ENCODE measurements at places on chromosomes 3 and 15.
A peak's percentile ranks its signal among the peaks of the same experiment; 100 is the strongest.

- DNase-seq, result no peak
These were observed 54.5 kb upstream of the APEH start for GRCh38 chr3:49619649-49620048.

- no peak for DNase-seq
These were observed 151.4 kb downstream of the KLF13 start for GRCh38 chr15:31477851-31478701.

DNA sequence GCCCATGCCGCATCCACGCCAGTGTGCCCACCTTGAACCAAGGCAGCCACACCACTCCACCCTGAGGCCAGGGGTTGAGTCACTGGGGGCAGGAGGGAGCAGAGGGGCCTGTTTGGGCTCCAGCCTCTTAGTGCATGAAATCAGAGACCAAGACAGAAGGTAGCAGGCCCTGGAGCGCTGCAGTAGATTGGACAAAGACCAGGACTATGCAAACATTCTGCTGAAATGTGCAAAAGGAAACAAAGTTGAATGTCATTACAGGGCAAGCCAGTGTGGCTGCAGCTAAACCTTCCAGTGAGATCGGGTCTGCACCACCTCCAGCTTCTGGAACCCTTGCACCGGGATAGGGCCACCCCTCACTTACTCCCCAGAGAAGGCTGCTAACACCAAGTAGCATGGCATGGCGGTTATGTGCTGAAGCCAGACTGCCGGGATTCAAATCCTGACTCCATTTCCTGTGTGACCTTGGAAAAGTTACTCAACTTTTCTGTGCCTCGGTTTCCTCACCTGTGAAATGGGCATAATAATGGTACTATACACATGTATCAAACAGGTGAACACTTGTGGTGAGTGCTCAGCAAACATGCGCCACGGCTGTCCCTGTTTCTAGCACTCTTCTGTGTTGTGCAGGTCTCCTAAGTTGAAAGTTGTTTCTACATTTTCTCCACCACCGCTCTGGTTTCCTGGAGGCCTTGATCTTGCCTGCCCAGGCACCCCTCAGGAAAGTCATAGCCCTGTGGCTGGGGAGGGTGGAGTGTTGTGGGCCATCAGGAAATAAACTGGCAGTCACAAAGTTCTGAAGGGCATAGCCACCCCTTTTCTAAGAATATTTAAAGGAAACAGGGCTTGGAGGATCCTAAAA, 25.0 kb upstream of the GP9 start:
- DNase-seq, result no peak

GRCh38 chr3:98692787-98693473, 70.2 kb upstream of the ST3GAL6 start:
- DNase-seq, result no peak

- DNase-seq, result peak; percentile 69
These were observed 23.5 kb upstream of the CLN6 start for GRCh38 chr15:68252925-68253534.

- no peak for DNase-seq
These were observed 14.5 kb downstream of the TMEM41A start for GRCh38 chr3:185484296-185484695.

GRCh38 chr3:192917028-192917403, 640 bp downstream of the MB21D2 start:
- DNase-seq, result no peak

DNA sequence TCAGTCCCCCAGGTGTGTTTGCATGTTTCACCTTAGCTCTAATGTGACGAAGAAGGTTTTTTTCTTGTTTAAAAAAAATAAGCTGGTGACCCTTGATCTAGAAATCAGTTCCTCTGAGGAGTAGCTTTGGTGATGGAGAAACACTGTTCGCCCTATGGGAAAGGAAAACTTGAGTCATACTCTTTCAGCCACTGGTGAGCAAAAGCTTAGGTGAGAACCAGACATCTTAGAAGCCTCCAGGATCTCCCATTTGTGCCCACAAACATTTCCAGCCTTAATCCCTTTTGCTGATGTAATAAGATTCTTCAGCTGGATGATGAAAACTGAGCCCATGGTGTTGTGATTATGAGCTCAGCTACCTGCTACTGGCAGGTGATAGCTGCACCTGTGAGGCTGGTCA, 37.8 kb downstream of the SLC27A2 start:
- DNase-seq, result no peak

DNA sequence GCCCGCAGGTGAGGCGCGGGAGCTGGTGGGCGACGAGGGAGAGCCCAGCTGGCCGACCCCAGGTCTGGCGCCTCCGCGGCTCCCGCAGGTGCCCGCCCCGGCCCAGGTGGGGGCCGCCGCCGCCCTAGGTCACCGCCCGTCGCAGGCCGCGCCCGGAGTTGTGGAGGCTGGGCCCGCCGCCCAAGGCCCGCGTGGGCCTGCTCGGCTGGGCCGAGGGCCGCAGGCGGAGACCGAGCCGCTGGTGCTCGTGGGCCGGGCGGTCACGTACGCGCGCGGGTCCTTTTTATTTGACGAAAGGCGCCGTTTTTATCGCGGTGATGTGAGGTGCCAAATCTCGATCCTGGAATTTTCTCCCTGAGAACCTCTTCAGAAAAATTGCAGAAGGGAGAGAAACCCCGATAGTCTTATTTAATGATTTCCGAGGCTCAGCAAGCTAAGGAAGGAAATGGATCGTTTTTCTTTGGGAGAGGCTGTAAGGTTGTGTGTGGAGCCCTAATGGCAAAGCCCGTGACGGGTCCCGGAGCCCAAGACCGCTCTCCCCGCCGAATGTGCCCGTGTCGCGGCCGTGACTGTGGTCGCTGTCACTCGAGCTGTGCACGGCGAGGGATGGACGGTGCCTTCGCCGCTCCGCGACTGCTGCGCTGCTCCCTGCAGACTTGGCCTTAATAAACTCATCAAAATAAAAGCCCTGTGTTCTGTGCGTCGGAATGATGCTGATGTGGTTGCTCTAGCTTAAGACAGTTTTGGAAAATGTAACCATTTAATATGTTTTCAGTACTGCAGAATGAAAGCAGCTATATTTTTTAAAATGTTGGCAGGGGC, 612 bp downstream of the APPL1 start:
- DNase-seq, result no peak

GRCh38 chr3:157263027-157263426, 103.1 kb upstream of the CCNL1 start:
- no peak for DNase-seq

DNA sequence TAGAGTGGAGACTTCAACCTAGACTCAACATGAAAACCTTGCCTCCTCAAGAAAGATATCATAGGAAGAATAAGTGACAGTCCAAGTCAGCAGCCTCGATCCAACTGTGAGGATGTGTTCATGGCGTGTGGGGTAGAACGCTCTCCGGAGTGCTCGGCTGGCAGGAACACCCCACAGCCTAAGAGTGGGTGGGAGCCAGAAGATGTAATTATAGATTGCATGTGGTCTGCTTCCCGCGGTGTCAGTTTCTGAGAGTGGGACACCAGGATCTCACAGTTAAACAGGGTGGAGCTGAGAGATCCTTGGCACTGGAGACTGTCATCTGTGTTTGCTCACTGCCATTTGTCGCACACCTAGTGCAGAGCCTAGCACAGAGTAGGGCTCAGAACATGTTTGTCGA, 158.0 kb downstream of the CTNNB1 start:
- DNase-seq, result no peak

DNA sequence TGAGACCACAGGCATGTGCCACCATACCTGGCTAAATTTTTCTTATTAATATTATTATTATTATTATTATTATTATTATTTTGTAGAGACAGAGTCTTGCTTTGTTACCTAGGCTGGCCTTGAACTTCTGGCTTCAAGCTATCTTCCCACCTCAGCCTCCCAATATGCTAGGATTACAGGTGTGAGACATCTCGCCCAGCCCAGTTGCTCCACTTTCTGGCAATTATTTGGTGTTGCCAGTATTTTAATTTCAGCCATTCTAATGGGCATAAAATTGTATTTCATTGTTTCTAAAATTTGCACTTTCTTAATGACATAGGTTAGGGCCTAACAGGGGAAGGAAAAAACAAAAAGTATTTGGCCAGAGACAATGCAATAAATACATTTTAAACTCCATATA, 1217.6 kb upstream of the ALCAM start:
- no peak for DNase-seq

- no peak for DNase-seq
These were observed 287.5 kb downstream of the ULK4 start for GRCh38 chr3:41674449-41674848.

GRCh38 chr3:197181741-197182140, 116.7 kb downstream of the DLG1 start:
- DNase-seq, result peak; percentile 63

- peak; percentile 45 for DNase-seq
These were observed 30.2 kb downstream of the ZXDC start for GRCh38 chr3:126445506-126445905.

DNA sequence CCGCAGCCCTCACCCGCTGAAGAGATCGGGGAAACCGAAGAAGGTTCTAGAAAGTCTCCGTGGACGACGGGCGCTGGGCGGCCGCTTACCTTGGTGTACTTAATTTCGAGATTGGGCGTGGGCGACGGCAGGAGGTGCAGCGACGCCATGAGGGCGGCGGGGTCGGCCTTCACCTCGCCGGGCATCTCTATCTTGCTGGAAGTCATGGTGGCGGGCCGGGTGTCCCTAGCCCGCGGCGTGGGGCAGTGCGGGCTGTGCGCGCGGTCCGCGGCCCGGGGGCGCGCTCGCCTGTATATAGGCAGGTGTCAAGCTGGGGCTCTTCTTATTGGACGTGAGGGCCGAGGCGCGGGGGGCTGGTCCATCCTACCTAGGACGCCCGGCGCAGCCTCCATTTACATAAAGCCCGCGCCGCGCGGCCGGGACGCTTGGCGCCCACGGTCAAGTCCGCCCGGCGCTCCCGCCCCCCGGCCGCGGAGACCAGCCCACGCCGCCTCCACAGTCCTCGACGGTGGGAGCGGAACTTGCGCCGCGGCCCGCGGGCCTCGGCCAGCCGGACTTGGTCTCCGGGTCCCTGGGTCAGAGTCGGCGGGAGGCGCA, at the start of gene ALDH1A2:
ALDH1A2 (minus strand) TSS at position 267 of the 597 bp plus-strand sequence; CDS start at position 206, 61 bp downstream.
- no peak for DNase-seq
